Pulmonary artery endothelial cell (primary cell): ENCODE measurements at places on chromosomes 6 and 20. TPM values are rescaled to one million over a fixed set of nuclear protein-coding genes. Genes with fewer than 3 reads are reported as not detected.

EFCAB8 gene
- total RNA-seq: 0.04 and 0.07 TPM in 2 replicates

CCN5 gene
- total RNA-seq: not detected in 2 replicates

BAG2 gene
- total RNA-seq: 4.0 and 12.2 TPM in 2 replicates

SIRPD gene
- total RNA-seq: not detected in 2 replicates

ESF1 gene
- 13.9 and 20.4 TPM in 2 replicates for total RNA-seq

CNKSR3 gene
- 7.3 and 11.8 TPM in 2 replicates for total RNA-seq

MROH8 gene
- total RNA-seq: 0.28 and 0.86 TPM in 2 replicates

SNPH gene
- 6.4 and 14.0 TPM in 2 replicates for total RNA-seq

ZNF184 gene
- total RNA-seq: 6.9 and 8.5 TPM in 2 replicates

PHF1 gene
- total RNA-seq: 6.8 and 10.7 TPM in 2 replicates

CASS4 gene
- 0.07 TPM in 1 of 2 replicates, not detected in the other for total RNA-seq

SLC22A16 gene
- not detected in 2 replicates for total RNA-seq

GRM4 gene
- total RNA-seq: not detected in 2 replicates

THEMIS gene
- total RNA-seq: not detected in 2 replicates

FNDC1 gene
- total RNA-seq: not detected in 2 replicates

LY6G6F gene
- total RNA-seq: not detected in 2 replicates

CST5 gene
- total RNA-seq: not detected in 2 replicates

SLC13A3 gene
- total RNA-seq: 0.04 and 0.40 TPM in 2 replicates

TFAP2B gene
- total RNA-seq: not detected in 2 replicates

VGLL2 gene
- total RNA-seq: not detected in 2 replicates

HCRTR2 gene
- not detected in 2 replicates for total RNA-seq

SPEF1 gene
- 0.13 TPM in 1 of 2 replicates, not detected in the other for total RNA-seq
